ENCODE measurements at places on chromosomes 4 and X.

DNA sequence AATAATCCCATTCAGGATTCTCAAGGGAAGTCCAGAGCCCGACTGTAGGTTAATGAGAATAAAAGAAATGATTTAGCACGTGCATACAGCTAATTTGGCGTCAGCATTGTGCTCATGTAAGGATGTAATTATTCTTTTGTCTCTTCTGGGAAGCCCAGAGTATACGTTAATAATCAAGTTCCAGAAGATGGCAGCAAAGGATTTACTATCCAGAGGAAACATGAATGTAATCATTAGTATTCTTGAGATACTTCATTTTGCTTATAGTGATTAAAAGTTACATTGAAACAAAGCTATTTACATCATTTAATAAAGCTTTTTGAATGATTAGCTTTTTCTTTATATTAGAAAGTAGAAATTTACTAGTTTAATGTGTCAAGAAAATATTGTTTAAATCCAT, 27.1 kb upstream of the MAP9 start:
- DNase-seq: peak; percentile 81

- no peak for DNase-seq
These were observed 16.7 kb downstream of the CLDN34 start for GRCh38 chrX:9983846-9984245.

DNA sequence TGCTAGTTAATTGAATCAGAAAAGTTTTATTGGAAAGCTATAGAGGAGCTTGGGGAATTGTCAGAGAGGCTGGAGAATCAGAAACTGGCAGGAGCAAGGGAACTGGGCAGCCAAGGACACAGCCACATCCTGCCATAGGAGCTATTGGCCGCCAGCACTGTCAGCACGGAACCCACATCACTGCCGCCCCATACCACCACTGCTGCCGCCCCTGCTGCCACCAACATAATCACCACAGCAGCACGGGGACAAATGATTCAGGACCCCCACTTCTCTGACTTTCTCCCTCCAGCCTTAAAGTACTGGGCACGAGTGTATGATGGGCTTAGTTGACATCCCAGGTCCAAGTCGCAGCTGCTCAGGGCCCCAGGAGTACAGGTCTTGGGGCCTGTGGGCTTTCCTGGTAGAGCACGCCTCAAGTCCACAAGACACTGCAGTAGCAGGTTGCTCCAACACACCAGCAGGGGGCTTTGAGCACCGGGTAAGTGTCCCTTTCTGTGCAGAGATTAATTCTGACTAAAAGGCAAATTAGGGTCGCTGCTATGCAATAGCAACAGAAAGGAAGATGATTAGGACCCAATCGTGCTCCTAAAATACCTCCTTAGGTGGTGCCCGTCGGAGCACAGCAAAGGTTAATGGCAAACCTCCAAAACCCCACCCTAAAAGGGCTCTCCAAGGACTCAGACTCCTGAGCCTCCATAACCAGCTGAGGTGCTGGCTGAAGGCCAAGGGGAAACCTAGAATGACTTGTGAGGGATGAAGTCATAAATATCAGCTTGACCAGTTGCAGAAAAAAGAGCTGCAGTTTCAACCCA, 6.9 kb downstream of the PJA1 start:
- DNase-seq: peak; percentile 83

GRCh38 chrX:149275836-149276235, 229.3 kb downstream of the IDS start:
- no peak for DNase-seq

DNA sequence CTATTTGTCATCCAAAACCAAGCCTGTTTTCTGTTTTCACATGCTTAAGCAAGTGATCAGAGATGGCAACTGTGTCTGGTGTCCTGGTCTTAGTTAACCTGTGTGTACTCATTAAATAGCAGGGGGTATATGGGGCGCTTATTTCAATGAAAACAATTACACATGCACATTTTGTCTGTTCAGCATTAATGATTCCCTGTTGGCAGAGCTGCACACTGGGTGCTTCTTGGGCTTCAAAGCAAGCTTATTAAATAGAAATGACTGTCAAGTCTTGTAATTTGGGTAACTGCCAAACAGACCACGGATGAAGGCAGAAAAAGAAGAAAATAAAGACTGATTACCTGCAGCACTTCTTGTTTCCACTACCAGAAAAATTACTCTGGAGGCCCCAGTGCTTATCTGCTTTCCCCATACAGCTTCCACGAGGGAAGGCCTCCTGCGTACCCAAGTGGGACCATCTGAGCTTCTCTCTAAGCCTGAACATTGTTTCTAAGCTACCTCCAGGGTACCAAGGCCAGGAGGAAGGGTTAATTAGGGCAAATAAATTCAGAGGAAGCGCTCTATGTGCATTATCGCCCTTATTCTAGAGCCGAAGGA, 107.2 kb upstream of the TBL1X start:
- DNase-seq: no peak

- no peak for DNase-seq
These were observed 237 bp downstream of the ANKRD17 start for GRCh38 chr4:73258436-73258685.

- DNase-seq: no peak
These were observed 707.5 kb upstream of the ACTRT1 start for GRCh38 chrX:128759745-128760144.

DNA sequence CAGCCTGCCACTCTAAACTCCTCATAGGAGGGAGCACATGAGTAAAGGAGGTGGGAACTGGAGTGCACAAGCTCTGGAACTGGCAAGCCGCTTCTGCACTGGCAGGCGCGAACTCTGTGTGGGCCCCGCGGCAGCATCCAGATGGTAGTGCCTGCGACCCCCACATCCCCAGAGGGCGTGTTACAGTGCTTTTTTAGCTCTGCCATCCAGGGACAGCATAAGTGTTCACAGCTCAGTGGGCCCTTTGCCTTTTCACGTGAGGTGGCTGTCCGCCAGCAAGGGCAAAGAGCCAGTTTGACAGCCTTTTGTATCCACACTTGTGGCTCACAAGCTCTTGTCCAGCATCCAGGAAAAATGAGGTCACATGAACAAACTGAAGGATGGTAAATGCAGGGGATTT, 581.6 kb upstream of the DIAPH2 start:
- peak; percentile 19 for DNase-seq

- DNase-seq: no peak
These were observed 160.6 kb downstream of the BCOR start for GRCh38 chrX:39936886-39937770.

DNA sequence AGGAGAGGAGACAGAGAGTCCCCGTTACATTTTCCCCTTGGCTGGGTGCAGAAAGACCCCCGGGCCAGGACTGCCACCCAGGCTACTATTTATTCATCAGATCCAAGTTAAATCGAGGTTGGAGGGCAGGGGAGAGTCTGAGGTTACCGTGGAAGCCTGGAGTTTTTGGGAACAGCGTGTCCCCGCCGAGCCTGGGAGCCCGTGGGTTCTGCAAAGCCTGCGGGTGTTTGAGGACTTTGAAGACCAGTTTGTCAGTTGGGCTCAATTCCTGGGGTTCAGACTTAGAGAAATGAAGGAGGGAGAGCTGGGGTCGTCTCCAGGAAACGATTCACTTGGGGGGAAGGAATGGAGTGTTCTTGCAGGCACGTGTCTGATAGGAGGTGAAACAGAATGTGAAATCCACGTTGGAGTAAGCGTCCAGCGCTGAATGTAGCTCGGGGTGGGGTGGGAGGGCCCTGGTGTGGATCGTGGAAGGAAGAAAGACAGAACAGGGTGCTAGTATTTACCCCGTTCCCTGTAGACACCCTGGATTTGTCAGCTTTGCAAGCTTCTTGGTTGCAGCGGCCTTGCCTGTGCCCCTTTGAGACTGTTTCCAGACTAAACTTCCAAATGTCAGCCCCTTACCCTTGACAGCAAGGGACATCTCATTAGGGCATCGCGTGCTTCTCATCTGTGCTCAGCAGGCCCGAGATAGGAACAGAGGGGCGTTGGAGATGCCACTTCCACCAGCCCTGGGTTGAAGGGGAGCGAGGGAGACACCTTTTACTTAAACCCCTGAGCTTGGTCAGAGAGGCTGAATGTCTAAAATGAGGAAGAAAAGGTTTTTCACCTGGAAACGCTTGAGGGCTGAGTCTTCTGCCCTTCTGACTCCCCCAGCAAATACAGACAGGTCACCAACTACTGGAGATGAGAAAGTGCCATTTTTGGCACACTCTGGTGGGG, 2.7 kb downstream of the SHOX start:
- DNase-seq: no peak

GRCh38 chr4:78534286-78534955, 17.1 kb upstream of the ANXA3 start:
- DNase-seq: no peak

DNA sequence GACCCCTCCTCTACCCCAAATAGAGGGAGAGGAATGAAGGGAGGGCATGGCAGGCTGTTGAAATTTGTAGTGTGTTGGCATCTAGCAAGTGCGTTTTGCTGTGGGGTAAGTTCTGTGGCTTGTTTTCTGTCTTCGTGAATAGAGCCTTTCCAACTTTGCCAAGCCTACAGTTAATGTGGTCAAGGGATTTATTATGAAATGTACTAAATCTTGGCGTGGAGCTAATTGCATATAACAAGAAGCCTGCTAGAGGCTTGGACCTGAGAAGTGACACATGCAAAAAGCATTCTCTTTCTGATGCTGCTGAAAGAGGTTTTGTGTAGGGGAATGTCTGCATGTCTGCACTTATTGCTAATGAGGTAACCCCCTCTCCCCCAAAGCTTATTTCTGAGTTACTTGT, 132.2 kb downstream of the BMPR1B start:
- DNase-seq: peak; percentile 74

- no peak for DNase-seq
These were observed 3.6 kb upstream of the SPP1 start for GRCh38 chr4:87971866-87972265.

- DNase-seq: no peak
These were observed 772.4 kb upstream of the INTU start for GRCh38 chr4:126860308-126860707.

GRCh38 chr4:112753333-112753732, 116.4 kb downstream of the LARP7 start:
- no peak for DNase-seq

- no peak for DNase-seq
These were observed 78.1 kb upstream of the BOD1L1 start for GRCh38 chr4:13705521-13706041.

GRCh38 chrX:20128670-20129069, 12.0 kb upstream of the MAP7D2 start:
- DNase-seq: peak; percentile 40

DNA sequence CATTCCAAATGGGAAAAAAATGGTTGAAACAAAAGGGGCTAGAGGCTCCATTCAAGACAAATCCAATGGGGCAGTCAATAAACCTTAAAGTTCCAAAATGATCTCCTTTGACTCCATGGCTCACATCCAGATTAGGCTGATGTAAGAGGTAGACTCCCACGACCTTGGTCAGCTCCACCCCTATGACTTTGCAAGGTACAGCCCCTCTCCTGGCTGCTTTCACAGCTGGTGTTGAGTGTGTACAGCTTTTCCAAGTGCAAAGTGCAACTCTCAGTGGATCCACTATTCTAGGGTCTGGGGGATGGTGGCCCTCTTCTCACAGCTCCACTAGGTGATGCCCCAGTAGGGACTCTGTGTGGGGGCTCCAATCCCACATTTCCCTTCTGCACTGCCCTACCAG, 21.5 kb downstream of the SULT1B1 start:
- no peak for DNase-seq

DNA sequence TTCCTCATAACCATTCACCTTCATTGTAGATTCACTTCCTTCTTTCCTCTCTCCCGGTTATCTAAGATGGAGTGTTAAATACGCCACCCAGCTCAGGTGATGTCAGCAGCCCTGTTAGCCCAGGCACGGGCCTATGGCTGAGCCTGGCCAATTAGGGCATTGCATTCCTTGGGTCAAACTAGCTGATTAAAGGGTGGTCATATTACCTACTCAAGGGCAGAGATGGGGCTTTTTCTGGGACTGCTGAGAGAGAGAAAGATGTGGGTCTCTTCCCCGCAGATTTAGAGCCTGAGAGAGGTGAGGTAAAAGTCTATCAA, 39.9 kb upstream of the AFAP1 start:
- no peak for DNase-seq

GRCh38 chrX:9581771-9582385, 117.0 kb downstream of the TBL1X start:
- no peak for DNase-seq

GRCh38 chr4:98394134-98394533, 132.9 kb downstream of the RAP1GDS1 start:
- peak; percentile 82 for DNase-seq

- no peak for DNase-seq
These were observed 44.2 kb downstream of the IRF2 start for GRCh38 chr4:184430163-184430562.

DNA sequence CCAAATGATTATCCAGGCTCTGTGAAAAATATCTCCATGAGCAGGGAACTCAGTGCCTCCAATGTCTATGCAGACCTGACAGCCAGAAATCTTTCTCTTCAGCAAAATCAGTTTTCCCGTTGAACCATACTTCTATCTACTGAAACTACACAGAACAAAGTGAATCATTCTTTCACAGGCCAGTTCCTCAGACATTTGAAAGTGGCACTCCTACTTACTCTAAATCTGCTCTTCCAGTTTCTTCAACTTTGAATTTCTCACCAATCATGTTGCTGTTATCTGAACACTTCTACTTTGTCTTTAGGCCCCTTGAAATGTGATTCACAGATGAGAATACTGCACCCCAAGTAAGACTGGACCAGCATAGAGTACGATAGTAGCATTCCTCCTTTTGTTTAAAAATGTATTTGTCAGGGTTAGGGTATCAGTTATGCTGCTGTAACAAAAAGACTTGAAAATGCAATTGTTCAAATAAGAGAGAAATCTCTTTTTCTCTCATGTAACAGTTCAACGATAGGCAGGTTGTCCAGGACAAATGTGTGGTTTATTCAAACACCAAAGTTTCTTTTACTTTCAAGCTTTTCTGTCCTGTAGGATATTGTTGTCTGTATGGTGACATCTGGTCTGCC, 210.6 kb upstream of the KLF3 start:
- no peak for DNase-seq

DNA sequence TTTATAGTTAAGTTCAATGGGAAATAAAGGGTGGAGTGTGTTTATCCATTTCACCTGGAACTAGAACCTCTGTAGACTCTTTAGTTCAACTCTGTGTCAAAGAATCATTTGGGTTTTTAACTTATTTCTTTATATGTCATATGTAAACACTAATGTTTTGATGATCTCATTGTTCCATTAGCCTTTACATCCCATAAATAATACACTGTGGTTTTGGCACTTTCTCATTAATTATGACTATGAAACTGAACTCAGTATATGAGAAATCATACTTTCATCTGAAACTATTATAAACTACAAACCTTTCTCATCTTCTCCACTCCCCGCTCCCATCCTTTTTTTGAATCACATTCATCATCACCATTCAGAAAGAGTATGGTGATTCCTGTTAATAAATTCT, 31.0 kb downstream of the F8 start:
- DNase-seq: no peak

GRCh38 chr4:118325431-118325830, 27.4 kb downstream of the PRSS12 start:
- DNase-seq: no peak

All from fibroblast of lung (primary cell).